ENCODE measurements at places on chromosomes 3 and 15.
A peak's percentile ranks its signal among the peaks of the same experiment; 100 is the strongest.

DNA sequence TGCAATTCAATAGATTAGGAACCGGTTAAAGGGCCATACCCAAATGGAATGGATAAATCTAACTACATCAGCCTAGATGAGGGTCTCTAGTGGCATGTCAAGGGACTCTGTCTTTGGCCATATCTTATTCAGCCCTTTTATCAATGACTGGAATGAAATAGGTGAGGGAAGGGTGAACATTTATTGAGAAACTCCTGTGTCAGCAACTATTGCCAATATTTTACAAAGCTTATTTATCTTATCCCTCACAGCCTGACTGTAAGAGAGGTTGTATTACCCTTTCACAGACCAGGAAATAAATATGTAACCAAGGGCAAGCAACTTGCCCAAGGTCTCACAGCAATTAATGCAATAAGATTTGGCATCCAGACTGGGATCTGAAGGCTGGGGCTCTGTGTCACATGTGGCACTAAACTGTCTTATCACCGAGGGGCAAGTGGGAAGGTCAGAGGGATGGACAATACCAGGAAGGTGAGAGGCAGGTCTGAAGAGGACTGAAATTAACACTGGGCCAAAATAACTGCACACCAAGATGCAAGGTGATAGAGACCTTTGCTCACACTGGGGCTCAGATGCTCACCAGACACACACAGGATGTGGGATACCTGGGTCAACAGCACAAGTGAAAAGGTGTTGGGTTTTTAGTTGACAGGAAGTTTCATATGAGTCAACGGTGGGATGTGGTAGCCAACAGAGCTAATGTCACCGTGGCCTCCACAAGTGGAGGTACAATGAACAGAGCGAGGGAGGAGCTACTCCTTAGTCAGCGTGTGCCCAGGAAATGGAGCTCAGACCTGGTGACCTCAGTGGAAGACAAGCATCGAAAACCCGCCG lies 261.3 kb downstream of the RPLP1 start:
- DNase-seq: no peak

- peak; percentile 93 for DNase-seq
Measured at GRCh38 chr3:194135806-194136518, at the start of gene HES1. HES1 (plus strand) TSS chr3:194136148; CDS start chr3:194136381, 233 bp downstream.

DNA sequence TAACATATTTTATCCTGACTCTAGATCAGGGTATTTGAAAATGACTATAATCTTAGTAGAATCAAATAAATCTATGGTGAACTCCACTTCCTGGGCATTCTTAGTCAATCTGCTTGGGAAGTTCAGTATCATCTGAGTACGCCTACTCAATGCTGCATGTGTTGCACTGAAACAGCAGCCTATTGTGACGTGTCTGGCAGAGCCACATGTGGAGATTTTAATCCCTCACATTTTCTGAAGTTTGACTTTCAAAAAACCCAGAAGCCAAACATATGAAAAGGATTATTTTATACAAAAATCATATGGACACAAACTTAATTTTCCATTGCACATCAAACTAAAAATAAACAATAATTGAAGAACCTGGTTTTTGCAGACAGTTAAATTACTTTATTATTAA lies 798.3 kb downstream of the ROBO1 start:
- no peak for DNase-seq

DNA sequence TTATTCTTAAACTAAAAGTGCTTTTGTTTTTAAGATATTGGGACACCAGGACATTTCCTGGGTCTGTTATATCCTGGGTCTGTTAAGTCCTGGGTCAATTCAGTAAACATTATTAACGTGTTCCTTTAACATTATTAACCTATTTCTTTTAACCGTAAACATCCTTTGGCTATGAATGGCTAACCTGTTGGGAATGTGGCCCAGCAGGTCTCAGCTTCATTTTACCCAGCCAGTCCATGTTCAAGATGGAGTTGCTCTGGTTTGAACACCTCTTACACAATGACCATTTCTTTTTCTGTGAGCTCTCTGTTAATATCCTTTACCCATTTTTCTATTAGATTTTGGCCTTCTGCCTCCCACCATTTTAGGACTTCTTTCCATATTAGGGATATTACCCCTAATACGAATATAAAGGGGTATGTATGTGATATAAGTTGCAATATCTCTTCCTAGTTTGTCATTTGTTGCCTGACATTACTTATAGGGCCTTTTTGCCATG lies 88.9 kb upstream of the NEDD4 start:
- DNase-seq: no peak

- no peak for DNase-seq
Measured at GRCh38 chr3:149291178-149291577, 42.3 kb downstream of the TM4SF18 start.

GRCh38 chr3:180295811-180296210 lies 259.1 kb upstream of the PEX5L start:
- no peak for DNase-seq

GRCh38 chr3:39317571-39318169 lies 11.8 kb upstream of the CCR8 start:
- no peak for DNase-seq

DNA sequence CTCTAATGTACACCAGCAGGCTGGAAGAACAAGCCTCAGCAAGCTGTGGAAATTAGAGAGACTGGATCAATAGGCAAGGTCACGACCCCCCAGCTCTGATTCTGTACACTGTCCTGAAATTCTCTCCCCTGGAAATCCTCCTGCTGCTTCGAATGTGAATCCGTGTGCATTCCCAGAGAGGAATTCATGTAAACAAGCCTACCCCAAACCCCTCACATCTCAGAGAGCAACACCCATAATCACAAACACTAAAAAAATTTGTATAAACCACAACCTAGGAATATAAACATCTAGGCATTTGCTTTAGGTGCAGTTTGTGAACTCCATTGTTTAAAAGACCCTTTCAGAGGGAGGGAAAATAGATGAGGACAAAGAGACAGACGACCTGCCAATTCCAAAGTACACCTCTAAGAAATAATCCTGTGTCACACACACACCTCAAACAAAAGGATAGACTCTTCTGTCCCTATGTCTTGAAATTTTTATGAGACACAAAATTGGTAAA lies 325.2 kb downstream of the WDR72 start:
- DNase-seq: no peak

DNA sequence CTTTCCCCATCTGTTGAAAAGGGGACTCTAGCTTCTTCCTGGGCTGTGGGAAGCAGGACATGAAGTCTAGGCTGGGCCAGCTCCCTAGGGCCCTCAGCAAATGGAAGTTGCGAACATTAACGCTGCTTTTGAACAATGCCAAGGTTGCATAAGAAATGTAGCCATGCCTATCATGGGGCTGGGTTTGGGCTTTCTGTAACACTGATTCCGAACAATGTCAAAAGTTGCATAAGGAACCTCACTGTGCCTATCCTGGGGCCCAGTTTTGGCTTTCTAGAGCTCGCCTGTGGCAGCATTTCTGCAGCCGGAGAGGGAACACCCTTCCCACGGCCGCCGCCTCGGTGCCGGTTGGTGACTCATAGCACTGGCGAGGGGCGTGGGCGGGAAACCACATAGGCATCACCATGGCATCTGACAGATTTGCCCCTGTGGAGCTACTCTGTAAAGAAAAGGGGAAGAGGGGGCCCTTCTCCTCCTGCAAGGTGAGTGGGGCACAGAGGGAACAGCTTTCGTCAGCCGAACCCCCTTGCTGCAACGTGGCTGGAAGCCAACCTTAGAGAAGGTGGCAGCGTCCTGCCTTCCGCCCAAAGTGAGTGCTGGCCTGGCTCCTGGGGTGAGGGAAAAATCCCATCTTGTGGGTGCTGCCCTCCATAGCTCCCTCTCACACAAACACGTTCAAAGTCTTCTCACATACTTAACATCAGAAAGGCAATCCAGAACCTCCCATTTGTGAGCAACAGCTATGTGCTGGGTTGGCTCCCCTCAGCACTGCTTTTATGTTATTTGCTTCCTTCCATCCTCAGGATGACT lies 46.6 kb upstream of the ATP2B2 start:
- no peak for DNase-seq

- DNase-seq: no peak
Measured at GRCh38 chr3:48928679-48929078, 10.0 kb downstream of the ARIH2 start.

GRCh38 chr3:74642876-74643275 lies 28.4 kb upstream of the CNTN3 start:
- DNase-seq: no peak

DNA sequence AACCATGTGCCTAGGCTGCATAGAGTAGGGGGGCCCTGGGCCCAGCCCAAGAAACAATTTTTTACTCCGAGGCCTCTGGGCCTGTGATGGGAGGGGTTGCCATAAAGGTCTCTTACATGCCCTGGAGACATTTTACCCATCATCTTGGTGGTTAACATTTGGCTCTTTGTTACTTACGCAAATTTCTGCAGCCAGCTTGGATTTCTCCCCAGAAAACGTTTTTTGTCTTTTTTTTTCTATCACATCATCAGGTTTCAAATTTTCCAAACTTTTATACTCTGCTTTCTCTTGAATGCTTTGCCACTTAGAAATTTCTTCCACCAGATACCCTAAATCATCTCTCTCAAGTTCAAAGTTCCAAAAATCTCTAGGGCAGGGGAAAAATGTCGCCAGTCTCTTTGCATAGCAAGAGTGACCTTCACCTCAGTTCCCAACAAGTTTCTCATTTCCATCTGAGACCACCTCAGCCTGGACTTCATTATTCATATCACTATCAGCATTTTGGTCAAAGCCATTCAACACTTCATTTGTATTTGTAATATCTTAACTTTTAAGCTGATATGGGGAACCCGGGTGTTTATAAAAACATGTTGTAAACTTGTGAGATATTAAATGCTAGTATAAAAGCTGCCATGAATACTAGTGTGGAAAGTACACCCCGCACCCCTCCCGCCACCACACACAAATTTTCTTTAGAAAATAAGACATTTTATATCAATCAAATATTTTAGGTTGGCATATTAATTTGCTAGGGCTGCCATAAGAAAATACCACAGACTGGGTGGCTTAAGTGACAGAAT lies 56.0 kb upstream of the PLSCR4 start:
- DNase-seq: no peak

GRCh38 chr15:62066663-62067447 lies at the start of gene C2CD4A:
C2CD4A (plus strand) TSS chr15:62066977; CDS start chr15:62067614, 637 bp downstream.
- DNase-seq: no peak

GRCh38 chr3:79598594-79598993 lies 169.2 kb downstream of the ROBO1 start:
- DNase-seq: peak; percentile 3

DNA sequence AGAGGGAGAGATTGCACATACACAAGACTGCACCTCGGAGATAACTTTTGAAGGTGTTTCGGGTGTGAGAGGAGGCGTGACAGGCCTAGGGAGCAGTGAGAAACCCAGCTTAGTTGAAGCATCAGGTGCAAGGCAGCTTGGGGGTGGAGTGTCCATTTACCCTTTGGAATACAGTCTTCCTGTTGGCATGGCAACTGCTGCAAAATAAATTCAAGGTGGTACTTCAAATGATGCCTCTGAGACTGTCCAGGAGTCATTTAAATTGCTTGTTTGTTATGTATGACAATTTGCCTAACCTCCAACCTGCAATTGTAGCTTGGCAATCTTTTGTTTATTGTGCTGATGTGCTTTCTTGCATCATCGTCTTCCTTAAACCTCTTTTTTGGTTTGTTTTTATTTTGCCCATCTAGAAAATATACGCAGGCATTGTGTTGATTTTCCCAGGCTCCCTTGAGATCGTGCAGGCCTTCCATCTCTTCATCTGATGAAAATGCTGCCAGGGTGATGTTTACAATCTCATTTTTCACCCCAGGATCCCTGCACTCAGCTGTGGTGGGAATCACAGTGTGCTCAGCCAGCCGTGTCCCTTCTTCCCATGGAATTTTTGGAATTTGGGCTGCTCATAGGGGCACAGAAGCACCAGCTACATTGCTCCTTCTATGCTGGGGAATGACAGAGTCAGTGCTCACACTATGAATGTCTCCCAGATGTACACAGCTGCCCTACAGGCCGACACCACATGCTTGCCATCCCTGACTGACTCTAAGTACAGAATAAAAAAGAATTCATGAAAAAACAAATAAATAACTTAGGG lies 583.1 kb upstream of the CFAP20DC start:
- DNase-seq: peak; percentile 43

DNA sequence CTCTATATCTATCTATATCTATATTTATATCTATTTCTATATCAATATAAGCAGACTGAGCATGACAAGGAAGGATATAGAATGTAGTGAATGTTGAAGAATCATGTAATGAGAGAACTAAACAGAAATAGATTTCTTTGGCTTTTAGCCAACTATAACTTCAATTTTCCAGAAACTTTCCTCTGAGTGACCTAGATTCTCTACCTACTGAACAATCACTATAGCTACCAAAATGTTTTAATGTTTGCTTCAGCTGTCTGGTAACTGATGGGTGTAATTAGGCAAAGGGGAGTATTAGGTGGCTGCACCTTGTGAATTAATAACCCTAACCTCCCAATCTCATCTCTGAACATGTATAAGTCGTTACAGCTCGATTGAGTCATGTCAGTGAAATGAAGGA lies 76.4 kb upstream of the ROBO1 start:
- DNase-seq: no peak

GRCh38 chr3:140766465-140766864 lies 88.6 kb downstream of the TRIM42 start:
- DNase-seq: no peak

GRCh38 chr3:8095724-8096123 lies 405.9 kb upstream of the LMCD1 start:
- DNase-seq: no peak

GRCh38 chr3:72633121-72633520 lies 215.1 kb downstream of the SHQ1 start:
- DNase-seq: no peak

GRCh38 chr15:86799226-86799625 lies 719.6 kb downstream of the AGBL1 start:
- no peak for DNase-seq

- no peak for DNase-seq
Measured at GRCh38 chr3:8584661-8585060, 59.9 kb downstream of the SSUH2 start.

GRCh38 chr3:69079269-69080159 lies 651 bp downstream of the UBA3 start:
- DNase-seq: no peak

DNA sequence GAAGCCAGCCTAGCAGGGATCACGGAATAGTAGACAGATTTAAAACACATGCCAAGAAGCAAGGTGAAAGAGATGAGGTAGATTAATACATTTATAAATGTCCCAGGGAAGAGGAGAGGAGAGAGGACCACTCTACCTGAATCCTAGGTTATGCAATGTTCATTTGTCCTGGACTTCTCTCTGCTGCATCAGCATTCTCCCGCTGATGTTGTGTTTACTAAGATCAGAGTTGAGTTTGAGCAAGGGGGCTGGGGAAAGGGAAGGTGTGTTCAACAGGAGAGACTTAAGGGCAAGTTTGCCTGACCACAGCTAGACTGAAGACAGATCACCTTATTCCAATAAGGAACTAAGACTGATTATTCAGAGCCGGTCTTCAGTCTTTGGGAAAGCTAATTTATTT lies 1.1 kb upstream of the KPNA1 start:
- DNase-seq: no peak

GRCh38 chr3:179837374-179837773 lies 184.5 kb downstream of the USP13 start:
- DNase-seq: no peak

GRCh38 chr15:25410649-25411048 lies 28.2 kb downstream of the UBE3A start:
- no peak for DNase-seq

GRCh38 chr3:73045391-73045790 lies 16.1 kb upstream of the EBLN2 start:
- no peak for DNase-seq

- no peak for DNase-seq
Measured at GRCh38 chr3:171412473-171412872, 47.7 kb downstream of the TNIK start.
